NCI-H1417 treated with DMSO at 0.1 percent for 48 hours (cell line): ENCODE measurements at places on chromosomes 4 and X.
A peak's percentile ranks its signal among the peaks of the same experiment; 100 is the strongest.

DNA sequence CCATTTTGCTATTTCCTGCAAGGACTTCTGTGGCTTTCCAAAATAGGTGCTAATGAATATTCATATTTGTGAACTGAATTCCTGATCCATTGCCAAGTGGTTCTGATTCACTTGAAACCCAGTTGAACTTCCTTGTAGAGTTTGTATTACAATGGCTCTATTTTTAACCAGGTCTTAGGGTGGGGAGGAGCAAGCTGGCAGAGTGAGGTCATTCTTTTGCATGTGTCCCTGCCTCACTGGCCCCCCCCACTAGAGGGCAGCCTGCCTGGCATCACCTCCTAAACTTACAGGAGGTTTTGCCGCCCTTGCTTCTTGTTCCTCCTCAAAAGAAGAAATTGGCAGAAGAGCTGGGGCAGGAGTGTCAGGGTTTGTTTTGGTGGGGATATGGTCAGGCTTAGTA, 10.5 kb downstream of the PTTG2 start:
- no peak for DNase-seq

GRCh38 chrX:26851981-26852380, 611.2 kb downstream of the PPP4R3C start:
- no peak for DNase-seq

GRCh38 chr4:152590179-152591031, 54.5 kb upstream of the FBXW7 start:
- DNase-seq = no peak

GRCh38 chr4:82017680-82018079, 356.1 kb downstream of the HNRNPD start:
- DNase-seq = no peak

DNA sequence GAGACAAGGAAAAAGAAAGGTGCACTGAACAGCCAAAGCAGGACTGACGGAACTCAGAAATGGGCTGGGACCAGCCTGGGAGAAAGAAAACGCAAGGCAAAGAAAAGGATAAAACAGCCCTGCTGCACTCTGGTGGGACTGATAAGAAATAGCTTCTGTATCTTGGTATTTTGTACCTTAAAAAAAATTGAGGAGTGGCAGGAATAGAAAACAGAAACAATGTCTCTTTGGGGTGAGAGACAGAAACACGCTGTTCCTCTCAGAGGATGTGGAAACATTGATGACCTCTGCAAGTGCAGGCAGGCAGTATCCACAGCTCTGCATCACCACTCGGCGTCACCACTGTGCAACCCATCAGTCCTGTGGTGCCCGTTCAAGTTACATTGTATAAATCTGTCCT, 152.5 kb upstream of the SPRY1 start:
- no peak for DNase-seq

GRCh38 chrX:36867143-36867542, 141.0 kb upstream of the FAM47C start:
- no peak for DNase-seq

GRCh38 chrX:45762699-45763647, 562.3 kb upstream of the DIPK2B start:
- no peak for DNase-seq

- no peak for DNase-seq
Observed at GRCh38 chr4:55592014-55592413, at the start of gene PDCL2. PDCL2 (minus strand) TSS chr4:55592245; CDS start chr4:55592109, 136 bp downstream.

DNA sequence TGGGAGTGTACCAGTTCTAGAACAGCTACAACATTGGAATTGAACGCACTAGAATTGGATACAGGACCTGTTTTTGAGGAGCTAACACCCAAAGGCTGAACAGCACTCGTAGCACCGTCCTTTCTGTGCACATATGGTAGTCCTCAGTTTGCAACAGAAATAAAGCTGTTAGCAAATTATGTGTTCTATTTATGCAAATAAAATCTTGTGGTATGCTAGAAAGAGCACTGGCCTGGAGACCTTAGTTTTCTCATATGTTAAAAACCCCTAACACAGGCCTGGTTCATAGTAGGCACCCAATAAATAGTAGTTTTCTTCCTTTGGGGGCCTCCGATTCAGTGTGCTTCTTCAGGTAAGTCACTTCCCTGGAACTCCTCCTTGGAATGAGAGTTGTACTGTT, 140.3 kb downstream of the AR start:
- DNase-seq = no peak

DNA sequence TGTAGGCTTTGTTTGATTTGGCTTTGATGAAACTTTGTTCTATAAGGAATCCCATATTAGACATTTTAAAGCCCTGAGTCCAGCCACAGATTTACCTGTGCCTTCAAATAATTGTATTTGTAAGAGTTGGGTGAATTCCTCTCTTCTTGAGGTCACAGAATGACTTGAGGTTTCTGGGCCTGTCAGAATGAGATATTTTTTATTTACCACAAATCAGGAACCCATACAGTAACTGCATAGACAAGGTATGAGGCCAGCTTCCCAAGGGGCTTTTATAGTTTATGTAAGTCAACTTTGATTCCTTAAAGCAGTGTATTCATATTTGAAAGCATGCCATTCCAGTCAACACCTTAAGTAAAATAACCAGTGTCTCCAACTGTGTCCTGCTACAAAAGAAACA, 29.1 kb upstream of the CXCL3 start:
- DNase-seq = no peak

DNA sequence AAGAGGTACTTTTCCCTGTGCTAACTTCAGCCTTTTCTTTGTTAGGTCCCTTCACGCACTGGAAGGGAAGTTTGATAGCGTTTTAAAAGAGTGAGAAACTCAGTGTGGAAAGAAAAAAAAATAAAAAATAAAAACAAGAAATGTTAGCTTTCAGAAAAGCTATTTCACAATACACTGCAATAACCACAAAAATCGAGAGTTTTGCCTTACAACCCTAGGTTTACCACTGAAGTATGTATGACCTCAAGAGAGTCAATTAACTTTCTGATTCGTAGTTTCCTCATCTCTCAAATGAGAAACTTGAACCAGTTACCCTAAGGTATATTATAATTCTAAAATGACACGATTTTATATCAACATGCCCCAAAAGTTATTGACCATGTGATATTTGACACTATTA, 93.9 kb upstream of the JADE1 start:
- no peak for DNase-seq

DNA sequence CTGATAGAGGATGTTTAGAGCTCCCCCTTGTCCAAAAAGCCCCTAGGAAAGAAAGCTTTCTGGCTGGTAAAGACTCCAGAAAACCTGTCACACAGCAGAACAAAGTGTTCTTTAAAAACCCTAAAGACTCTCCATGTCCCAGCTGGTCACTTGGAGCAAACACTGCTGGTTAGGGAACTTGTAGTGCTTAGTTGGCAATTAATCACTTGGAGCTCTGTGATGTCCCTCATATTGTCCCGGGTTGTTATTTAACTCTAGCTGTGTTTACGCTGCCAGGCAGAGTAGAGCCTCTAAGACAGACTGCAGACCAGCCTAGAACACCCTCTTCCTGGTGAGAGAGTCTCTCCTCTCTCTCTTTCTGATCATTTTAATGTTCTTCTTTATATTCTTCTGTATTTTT, 267.3 kb downstream of the BCOR start:
- no peak for DNase-seq

DNA sequence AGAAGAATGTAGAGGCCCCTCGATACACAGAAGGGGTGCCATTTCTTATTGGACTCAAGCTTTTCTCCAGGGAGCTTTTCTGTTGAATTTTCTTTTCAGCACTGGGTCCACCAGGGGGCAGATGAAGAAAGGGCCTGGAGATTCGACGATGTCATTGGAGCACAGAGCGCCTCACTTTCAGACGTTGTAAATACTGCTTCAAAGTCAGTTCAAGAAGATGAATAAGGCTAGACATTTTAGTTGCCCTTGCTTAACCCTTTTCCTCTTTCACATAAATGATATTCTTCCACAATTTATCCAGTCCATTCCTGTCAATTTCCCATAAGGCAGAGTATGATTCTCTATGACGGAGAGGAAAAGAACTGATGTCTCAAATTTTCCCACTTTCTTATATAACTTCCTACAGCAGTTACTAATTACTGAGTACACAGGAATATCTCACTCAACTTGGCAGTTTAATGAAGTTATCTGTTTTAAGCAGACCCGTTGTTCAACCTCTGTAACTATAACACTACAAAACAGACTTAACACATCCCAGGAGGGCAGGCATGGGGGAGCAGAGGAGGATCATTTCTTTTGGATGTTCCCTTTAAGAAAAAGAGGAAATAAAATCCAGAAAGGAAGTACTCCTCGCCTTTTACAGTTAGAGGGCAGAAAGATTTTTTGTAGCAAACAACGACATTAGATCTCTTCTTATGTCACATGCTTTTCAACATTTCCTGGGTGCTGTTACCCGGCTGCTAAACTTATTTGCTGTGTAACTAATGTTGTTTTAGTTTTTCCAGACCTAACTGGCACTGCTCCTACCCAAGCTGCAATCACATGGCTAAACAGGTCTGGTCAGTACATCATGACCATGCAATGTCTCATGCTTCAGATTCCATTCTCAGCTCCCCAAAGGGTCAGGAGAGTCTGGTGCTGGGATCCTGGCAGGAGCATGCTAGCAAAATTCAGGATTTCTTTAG, 12.2 kb upstream of the CENPU start:
- DNase-seq = peak; percentile 15

GRCh38 chrX:46573892-46574773, 568 bp downstream of the CHST7 start:
- peak; percentile 29 for DNase-seq

GRCh38 chr4:164683040-164683439, 70.9 kb upstream of the SMIM31 start:
- no peak for DNase-seq

GRCh38 chr4:64518600-64518999, 109.3 kb upstream of the TECRL start:
- no peak for DNase-seq

- DNase-seq = no peak
Observed at GRCh38 chr4:89336818-89337420, 29.3 kb upstream of the GPRIN3 start.

DNA sequence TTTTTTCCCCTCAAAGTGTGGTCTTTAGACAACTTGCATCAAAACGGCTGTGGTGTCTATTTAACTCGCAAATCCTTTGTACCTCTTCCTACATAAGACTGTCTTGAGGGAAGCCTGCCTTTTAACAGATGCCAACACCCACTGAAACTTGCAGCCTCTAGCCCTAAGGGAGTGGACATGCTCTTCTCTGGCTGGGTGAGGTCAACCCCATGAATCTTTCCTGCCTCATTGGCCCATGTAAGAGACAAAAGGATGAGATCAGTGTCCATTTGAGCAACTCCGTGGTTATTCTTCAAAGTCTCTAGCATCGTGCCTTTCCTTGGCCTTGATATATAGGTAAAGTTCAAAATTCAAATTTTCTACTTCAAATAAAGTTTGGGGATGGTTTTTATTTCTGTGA, 134.7 kb downstream of the SHROOM3 start:
- no peak for DNase-seq

DNA sequence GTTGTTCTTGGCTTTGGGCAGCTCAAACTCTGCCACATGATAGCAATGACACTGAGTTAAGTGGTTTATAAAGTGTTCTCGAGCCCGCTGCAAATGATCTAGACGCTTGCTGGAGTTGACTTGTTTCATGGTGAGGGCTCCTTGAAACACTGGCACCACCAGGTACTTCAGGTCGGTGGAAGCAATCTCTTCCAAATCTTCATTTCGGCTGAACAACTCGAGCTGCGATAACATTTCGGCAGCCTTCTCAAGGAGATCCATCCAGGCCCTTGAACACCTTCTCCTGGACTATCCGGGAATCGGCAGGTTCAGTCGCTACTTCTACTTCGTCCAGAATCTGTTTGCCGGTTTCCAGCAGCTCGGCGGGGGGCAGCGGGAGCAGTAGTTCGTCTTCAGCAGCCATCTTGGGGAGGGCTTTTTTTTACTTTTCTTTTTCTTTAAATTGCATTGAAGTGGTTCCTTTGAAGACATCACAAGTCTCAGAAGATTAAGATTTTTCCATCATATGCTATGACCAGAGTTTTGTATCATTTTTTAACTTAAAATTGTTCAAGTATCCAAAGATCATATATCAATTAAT, 28.0 kb downstream of the HNRNPDL start:
- no peak for DNase-seq
